Central memory CD8-positive, alpha-beta T cell (primary cell): ENCODE measurements at places on chromosomes 3 and 15.

- DNase-seq, result no peak
These were observed 135.4 kb downstream of the LRRC3B start for GRCh38 chr3:26757978-26758377.

DNA sequence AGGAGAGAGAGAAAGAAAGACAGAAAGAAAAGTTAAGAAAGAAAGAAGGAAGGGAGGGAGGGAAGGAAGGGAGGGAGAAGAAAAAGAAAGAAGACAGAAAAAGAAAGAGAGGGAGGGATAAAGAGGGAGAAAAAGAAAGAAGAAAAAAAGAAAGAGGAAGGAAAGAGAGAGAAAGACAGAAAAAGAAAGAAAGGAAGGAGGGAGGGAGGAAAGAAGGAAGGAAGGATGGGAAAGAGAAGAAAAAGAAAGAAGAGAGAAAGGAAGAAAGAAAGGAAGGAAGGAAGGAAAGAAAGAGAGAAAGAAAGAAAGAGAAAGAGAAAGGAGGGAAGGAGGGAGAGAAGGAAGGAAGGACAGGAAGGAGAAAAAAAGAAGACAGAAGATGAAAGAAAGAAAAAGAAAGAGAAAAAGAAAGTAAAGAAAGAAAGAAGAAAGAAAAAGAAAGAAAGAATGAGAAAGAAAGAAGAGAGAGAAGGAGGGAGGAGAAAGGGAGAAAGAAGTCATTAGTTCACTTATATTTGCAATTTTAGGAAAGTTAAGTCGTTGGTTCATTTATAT, 567.2 kb upstream of the CBLB start:
- DNase-seq, result no peak

DNA sequence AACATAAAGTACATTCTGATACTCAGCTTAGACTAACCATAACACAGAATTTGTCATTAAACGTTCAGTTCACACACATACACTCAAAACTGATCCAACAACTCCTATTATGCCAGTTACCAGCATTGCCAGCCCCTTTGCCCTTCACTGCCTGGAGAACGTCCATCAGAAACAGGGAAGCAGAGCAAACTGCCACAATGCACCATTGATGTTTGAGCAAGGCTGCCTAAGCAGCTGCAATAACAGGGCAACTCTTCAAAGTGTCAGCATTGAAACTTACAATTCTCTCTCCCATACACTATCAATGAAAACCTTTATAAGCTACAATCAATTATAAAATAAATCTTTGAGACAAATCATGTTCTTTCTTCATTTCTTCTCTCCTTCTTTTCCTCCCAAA, 85.1 kb downstream of the ZBTB20 start:
- no peak for DNase-seq

GRCh38 chr15:60840306-60840702, 361.4 kb upstream of the ICE2 start:
- no peak for DNase-seq

DNA sequence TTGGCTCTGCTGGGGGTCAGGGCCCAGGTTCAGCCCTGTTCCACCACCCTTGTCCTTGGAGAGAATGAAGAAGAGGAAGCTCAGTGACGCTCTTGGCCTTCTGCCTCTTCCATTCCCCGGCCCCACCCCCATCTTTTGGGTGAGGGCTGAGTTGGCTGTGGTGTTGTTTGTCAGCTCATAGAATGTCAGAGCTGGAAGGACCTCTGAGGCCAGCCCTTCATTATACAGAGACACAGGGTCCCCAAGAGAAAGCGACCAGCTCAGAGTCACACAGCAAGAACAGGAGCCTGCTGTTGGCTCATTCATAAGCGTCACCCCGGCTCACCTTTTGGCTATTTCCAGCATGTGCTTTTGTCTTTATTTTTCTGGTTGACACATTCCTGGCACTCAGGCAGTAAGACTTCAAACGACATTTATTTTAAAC, 68.2 kb downstream of the AAGAB start:
- DNase-seq, result no peak

DNA sequence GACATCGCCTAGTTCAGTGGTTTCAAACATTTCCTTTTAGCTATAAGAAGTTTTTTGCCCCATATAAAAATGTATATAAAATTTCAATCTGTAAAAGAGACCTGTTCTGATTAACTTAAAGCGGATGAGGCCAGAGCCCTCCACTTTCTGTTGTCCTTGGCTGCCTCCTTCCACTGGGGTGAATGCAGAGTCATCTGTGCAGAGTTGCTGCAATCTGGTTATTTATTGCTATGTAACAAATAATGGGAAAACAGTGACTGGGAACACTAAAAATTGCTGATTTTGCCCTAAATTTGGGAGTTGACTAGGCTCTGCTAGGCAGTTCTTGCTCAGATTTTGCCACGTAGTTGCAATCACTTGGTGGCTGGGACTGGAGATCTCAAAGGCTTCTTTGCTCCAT, 637.8 kb downstream of the GRM7 start:
- DNase-seq, result no peak

DNA sequence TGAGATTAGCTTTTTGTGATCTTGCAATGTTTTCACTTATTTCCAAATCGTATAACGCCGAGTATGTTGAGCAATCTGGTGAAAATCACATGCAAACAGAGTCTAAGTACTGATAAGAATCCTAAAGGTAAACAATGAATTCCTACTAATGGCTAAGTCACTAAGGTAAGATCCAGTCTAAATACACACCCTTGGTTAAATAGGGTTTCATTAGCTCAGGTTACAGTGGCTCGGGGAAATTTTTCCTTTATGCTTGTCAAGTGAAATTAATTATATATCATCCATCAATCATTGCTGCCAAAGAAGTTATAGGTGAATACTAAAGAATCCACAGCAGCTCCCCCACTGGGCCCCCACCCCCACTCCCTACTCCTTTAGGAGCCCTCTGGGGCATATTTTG, 139.3 kb downstream of the SOX2 start:
- no peak for DNase-seq

DNA sequence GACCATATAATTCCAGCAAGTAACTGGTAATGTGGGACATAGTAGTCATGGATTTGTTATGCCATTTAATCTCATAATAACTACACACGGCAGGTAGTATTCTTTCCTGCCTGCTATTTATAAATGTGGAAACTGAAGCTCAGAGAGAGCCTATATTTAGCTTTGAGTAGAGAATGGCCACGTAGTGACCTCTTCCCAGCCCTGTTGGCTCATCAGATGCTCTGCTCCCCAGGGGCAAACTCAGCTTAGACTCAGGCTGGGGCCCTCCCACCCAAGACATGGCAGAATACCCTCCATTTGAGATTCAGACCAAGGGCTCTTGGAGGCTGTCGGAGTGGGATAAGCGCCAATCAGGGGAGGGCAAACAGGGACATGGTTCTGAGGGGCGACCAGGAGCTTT, 17.3 kb upstream of the HDAC11 start:
- no peak for DNase-seq

- DNase-seq, result no peak
These were observed 88.8 kb upstream of the HES1 start for GRCh38 chr3:194046995-194047645.

GRCh38 chr3:169133178-169134161, 530.0 kb downstream of the MECOM start:
- DNase-seq, result no peak
